ENCODE measurements at places on chromosomes 16 and 17.

GRCh38 chr17:62059414-62059813 lies 5.7 kb downstream of the MED13 start:
- no peak for DNase-seq

DNA sequence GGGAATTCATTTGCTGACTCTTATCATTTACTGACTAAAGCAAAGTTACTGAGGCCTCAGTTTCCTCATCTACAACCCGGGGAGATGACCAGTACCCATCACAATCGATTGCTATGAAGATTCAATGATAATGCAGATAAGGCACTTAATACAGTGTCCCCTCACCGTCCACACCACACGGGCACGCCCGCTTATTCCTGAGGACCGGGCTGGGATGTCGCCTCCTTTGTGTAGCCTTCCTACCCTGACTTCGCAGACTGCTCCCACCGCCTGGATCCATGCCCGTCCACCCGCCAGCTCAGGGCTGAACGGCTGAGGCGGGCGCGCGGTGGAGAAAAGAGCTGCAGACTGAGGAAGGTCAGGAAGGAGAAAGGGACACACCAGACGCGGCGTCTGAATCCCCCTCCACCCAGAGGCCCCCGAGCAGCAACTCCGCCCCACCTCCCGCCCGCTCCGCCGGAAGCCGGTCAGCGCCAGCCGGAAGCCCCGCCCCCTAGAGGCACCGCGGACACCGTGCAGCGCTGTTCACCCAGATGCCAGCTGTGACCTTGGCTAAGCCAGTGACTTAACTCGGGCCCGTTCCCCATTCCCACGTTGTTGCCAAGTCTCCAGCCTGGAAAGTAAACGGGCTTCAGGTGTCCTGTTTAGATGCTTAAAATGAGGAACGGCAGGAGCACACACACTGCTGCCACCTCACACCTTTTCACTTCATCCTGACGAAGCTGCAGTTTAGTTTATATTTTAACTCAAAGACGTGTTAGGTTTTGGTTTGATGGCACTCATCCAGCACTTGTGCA lies at the start of gene KRABD2:
Gene KRABD2 (minus strand): TSS at position 434 of the 797 bp plus-strand sequence.
- DNase-seq = peak; percentile 94

DNA sequence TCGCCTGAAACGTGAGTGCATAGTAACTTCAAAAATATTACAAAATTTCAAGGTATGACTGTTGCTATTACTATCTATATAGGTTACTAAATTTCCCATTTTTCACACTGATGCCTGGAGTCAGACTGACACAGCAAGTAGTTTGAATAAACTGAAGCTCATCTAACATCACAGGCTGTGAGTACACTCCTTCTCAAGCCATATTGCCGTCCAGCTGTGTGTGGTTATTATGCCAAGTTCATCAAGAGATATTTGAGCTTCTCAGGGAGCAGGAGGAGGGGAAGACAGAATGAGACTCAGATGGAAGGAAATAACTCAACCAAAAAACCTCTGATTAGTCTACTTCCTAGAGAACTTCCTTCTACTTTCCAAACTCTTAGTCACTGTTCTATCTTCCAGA lies 473.9 kb downstream of the TOX3 start:
- no peak for DNase-seq

DNA sequence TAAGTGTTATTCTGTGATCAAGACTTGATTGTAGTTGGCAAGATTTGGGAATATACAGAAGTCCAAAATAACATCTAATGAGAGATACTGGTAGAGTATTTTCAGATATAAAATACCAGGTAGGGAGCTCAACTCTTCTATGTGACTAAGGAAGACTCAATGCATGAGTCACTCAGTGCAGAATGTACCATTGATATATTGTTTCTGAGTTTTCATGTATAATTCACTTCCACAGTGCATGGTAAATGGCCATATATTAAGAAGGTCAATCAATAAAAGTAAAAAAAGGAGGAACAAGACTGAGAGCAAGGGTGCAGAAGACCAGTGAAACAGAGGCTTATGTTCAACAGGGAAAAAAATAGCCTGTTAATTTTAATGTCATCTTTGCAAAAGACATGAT lies 1387.9 kb downstream of the CDH8 start:
- no peak for DNase-seq

GRCh38 chr17:31357091-31357490 lies 34.4 kb upstream of the RAB11FIP4 start:
- no peak for DNase-seq

DNA sequence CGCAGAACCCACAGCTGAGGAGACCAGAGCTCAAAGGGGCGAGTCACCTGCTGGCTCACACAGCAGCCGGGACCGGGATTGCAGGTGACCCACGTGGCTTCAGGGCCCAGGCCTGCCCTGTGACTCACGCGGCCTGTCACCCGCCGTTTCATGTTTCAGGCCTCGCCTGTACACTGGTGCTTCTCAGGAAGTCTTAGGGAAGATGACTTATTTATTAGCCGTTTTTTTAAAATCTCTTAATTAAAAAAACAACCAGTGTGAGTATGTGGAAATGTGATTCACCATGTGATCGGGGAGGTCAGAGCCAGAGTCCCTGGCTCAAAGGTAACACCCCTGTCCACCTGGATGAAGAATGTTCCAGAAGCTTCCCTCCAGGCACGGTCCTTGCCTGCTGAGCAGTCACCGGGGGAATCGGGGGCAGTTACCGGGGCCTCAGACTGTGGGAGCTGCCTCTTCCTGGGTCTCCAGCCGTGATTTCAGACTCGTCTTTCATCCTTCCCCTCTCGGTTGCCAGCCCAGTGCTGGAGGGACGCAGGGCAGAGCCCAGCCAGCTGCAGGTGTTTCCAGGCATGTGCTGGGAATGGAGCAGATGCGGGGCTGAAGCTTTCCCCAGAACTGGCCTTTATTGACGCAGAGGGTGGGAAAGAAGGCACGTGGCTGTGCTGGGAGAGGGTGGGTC lies 49.3 kb downstream of the CMIP start:
- DNase-seq = no peak

GRCh38 chr16:69893106-69893505 lies 58.0 kb upstream of the CLEC18A start:
- no peak for DNase-seq

DNA sequence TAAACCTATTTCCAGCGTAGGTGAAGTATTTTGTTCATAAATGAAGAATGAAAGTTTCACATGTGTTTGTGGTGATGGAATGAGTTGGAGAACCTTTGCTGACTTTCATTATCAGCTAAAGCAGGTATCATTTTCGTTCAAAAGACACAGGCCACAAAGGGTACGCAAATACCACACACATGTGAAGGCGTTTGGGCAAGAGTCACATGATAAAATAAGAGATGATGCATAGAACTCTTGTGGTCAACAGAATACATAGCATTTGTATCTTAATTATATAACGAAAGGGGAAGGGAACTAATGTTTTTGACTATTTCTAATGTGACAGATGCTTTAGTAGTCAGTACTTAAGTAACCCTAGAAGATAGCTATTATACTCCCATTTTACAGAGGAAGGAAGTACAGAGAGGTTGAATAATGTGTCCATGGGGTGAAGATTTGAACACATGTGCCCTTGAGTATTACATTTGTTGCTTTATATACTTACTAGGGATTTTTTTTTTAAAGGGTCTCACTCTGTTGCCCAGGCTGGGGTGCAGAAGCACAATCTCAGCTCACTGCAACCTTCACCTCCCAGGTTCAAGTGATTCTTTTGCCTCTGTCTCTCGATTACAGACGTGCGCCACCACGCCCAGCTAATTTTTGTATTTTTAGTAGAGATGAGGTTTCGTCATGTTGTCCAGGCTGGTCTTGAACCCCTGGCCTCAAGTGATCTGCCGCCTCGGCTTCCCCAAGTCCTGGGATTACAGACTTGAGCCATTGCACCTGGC lies 4.8 kb downstream of the RPA1 start:
- no peak for DNase-seq

GRCh38 chr16:578870-579405 lies 9.2 kb downstream of the PIGQ start:
- DNase-seq = peak; percentile 66

DNA sequence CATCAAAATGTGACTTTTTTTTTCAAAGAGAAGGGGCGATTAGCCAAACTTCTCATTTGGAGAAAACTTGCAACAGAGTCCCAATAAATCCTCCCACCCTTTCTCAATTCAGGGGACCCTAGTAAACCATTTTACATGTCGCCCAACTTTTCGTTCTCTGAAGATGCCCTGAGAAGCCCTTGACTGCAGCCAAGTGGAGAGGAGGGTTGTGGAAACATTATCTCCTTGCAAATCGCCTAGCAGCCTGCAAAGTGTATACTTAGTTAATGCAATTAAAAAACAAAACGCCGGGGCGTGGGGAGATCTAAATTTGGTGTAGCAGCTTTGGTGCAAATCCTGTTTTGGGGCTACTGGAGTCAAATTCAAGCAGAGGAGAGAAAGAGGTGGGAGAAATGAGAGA lies 1.2 kb upstream of the SHISA9 start:
- DNase-seq = no peak

- DNase-seq = peak; percentile 83
Observed at GRCh38 chr17:57915985-57916757, 39.0 kb downstream of the CUEDC1 start.

DNA sequence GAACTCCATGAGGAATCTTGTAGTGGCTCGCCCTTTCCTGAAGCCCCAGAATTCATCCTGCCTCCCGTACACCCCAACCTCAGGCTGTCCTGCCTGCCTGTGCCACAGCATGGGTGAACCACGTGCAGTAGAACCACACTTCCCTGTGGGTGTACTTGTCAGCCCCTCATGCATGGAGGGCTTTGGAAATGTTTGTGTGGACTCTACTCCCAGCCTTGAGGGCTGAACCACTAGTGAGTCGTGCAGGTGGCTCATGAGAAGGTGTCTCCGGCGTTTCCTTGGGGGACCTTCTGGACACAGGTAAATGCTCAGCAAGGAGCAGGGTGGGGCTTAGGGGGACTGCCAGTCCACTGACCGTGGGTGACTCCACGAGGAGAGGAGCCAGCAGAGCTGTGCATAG lies 58.7 kb upstream of the ADORA2B start:
- no peak for DNase-seq

DNA sequence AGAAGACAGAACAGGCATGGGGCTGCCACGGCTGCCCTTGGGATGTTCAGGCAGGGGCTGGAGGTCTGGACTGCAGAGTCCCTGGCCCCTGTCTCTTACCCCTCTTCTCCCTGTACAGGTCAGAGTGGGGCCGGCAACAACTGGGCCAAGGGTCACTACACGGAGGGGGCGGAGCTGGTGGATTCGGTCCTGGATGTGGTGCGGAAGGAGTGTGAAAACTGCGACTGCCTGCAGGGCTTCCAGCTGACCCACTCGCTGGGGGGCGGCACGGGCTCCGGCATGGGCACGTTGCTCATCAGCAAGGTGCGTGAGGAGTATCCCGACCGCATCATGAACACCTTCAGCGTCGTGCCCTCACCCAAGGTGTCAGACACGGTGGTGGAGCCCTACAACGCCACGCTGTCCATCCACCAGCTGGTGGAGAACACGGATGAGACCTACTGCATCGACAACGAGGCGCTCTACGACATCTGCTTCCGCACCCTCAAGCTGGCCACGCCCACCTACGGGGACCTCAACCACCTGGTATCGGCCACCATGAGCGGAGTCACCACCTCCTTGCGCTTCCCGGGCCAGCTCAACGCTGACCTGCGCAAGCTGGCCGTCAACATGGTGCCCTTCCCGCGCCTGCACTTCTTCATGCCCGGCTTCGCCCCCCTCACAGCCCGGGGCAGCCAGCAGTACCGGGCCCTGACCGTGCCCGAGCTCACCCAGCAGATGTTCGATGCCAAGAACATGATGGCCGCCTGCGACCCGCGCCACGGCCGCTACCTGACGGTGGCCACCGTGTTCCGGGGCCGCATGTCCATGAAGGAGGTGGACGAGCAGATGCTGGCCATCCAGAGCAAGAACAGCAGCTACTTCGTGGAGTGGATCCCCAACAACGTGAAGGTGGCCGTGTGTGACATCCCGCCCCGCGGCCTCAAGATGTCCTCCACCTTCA lies 11.7 kb downstream of the TUBB3 start:
- DNase-seq = no peak

DNA sequence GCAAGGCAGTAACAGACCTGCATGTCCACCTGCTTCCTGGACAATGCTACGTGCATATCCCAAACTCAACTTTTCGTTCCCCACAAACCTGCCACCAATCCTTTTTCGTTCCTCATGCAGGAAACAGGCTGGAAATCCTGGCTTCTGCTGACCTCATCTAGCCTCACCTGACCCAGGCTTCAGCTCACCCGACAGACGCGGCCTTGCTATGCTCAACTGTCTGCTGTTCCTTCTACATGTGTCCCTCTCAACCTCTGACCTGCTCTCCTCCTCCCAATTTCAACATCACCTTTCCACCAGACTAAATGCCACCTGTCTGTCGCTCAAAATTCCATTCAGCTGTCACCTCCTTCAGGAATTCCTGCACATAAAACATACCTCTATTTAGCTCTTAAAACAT lies 44.5 kb downstream of the XPO6 start:
- DNase-seq = no peak

GRCh38 chr16:22423716-22424115 lies 49.3 kb upstream of the CDR2 start:
- DNase-seq = no peak

- no peak for DNase-seq
Observed at GRCh38 chr17:7293159-7293558, 1.3 kb downstream of the YBX2 start.

- DNase-seq = no peak
Observed at GRCh38 chr16:20410121-20410723, 888 bp downstream of the ACSM5 start.

DNA sequence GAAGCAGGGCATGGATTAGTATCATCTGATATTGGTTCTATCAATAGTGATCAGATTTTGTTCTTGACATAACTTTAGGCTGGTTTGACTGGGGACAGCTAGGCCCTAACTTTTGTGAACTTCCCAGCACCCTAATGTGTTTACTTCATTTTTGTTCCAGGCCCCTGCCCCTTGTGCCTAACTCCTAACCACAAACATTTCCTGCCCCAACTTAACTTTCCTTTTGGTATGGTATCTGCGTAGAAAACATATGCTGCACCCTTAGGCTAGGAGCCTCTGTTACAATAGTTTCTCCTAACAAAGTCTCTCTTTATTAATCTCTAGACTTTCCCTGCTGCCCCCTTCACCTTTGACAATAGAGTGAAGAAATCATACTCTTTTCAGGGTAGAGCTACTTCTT lies 2.5 kb downstream of the ADPRM start:
- no peak for DNase-seq

- peak; percentile 94 for DNase-seq
Observed at GRCh38 chr16:30896261-30896888, at the start of gene CTF1. Gene CTF1 (plus strand): TSS chr16:30896614. CDS start chr16:30896644, 30 bp downstream.

DNA sequence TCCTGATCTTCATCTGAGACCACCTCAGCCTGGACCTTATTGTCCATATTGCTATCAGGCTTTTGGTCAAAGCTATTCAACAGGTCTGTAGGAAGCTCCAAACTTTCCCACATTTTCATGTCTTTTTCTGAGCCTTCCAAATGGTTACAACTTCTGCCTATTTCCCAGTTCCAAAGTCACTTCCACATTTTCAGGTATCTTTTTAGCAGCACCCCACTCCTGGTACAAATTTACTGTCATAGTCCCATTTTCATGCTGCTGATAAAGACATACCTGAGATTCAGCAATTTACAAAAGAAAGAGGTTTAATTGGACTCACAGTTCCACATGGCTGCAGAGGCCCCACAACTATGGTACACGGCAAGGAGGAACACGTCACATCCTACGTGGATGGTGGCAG lies 815.5 kb downstream of the KCNJ2 start:
- no peak for DNase-seq
